Fibroblast of mammary gland (primary cell): ENCODE measurements at places on chromosomes 12 and 14.

GRCh38 chr14:80455031-80455430, 243.7 kb upstream of the DIO2 start:
- DNase-seq = no peak

GRCh38 chr14:64782196-64782595, 78.0 kb downstream of the PLEKHG3 start:
- no peak for DNase-seq

DNA sequence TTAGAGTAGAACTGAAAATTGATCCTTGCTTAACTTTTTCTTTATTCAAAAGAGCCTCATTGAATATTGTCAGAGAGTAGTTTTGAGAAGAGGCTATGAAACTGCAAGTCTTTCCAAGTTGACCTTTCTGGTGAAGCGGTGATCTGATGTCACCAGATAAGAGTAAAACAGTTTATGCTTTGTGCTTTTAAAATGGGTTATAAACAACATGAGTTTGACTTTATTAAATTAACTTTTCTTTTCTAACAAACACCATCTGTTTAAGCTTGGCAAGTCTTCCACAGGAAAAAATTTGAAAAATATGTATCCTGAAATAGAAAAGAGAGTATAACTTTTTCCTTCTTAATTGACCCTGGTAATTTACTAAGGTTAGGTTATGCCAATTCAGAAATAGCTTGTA, 408.7 kb upstream of the NOVA1 start:
- DNase-seq = no peak

- no peak for DNase-seq
Measured at GRCh38 chr12:41485203-41485602, 297.1 kb downstream of the PDZRN4 start.

DNA sequence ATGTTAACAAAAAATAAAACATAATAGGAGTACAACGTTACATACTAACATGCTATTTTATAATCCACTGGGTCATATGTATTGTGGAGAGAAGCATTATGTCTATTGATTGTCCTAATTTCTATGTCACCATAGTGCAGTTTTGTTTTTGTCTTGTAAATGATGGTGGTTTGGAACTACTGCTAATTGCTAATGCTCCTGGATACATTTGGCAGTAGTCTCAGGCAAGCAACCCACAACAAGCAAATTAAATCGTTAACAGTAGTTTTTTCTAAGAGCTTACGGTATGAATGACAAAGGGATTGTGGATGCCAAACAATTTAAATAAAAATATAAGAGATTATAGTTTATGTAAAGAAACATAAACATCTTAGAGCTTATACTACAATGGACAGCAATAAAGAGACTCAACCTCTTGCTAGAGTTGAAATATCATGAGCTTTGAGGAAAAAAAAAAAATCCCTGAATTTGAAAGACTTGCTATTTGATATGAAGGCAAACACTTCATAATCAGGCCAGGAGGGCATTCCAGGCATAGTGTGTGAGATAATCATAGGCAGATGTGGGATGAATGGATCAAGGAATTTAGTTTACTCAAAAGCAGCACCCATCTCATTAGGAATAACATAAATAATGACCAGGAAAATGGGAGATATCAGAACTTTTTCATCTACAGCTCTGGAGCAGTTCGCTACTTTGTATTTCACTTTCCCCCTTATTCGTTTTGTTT, 181.3 kb downstream of the CCDC59 start:
- no peak for DNase-seq

GRCh38 chr12:104602406-104602805, 145.7 kb downstream of the CHST11 start:
- DNase-seq = no peak

- DNase-seq = peak; percentile 52
Measured at GRCh38 chr12:54701940-54702592, 53.9 kb upstream of the DCD start.

DNA sequence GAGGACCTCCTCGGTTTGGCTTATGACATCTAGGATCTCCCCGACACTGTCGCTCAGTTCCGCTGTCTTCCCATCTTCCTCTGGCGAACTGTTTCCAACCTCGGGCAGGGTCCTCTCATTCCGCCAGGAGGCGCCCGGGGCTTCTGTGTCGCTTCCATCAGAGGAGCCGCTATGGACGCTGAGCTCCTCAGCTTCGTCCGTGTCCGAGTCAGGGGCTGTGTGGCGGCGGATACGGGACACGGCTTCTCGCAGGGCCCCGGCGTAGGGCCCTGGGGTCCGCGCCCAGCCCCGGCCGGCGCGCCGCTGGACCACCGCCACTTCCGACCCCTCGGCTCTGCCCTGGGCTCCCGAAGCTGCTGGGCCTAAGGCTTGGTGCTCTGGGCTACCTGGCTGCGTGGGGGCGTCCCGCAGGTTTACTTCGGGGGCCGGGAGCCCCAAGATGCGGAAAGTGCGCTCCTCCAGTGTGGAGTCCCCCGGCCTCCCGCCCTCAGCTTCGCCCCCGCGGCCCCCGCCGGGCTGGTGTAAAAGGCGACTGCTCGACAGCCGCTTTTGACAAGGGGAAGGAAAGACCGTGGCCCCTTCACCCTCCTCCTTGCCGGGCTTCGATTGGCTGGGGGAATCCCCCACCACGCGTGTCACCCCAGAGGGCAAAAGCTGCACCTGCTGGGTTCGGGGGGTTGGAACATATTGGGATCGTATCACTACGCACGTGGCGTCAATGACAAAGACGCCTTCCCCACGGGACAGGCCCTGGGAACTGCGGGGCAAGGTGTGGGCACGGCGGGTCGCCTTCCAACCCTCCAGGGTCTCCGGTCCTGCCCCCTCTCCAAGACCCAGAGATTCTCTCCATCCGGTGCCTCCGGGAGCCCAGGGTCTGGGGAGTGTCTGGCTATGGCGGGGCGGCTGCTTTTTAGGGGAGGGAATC, 2.1 kb downstream of the DDN start:
- DNase-seq = peak; percentile 57

DNA sequence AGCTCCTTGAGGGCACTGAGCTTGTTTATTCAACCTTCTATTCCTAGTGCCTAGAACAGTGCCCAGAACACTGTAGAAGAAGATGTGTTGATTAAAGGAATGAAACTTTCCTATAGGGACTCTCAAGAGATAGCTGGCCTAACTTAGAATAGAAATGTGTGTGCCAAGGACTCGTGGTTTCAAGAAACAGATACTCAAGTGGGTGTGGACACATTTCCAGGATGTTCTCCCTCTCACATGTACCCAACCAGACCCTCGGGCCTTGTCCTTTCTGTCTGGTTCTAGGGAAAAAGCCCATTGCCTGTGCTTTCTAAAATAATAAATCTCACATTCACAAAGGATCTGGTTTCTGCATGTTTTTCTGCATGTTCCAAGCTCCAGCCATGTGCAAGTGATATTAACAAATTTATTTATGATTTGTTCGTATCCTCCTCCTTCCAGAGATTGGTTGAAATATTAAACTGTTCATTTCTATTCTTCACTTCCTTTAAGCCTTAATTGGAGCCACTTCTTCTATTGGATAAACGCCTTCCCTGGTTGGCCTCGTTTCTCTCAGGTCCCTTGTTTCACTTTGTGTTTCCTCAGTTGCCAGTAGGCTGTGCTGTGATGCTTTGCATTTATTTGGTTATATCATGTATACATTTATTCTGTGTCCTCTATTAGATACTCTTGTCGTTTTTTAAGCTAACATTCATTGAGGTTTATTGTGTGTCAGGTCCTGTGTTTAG, 89.8 kb downstream of the CRADD start:
- DNase-seq = peak; percentile 86

- DNase-seq = no peak
Measured at GRCh38 chr12:114984634-114985061, 300.7 kb upstream of the TBX3 start.

GRCh38 chr12:17954788-17955187, 135.2 kb downstream of the RERGL start:
- DNase-seq = no peak

- no peak for DNase-seq
Measured at GRCh38 chr12:124057691-124058090, 84.7 kb downstream of the ZNF664 start.

DNA sequence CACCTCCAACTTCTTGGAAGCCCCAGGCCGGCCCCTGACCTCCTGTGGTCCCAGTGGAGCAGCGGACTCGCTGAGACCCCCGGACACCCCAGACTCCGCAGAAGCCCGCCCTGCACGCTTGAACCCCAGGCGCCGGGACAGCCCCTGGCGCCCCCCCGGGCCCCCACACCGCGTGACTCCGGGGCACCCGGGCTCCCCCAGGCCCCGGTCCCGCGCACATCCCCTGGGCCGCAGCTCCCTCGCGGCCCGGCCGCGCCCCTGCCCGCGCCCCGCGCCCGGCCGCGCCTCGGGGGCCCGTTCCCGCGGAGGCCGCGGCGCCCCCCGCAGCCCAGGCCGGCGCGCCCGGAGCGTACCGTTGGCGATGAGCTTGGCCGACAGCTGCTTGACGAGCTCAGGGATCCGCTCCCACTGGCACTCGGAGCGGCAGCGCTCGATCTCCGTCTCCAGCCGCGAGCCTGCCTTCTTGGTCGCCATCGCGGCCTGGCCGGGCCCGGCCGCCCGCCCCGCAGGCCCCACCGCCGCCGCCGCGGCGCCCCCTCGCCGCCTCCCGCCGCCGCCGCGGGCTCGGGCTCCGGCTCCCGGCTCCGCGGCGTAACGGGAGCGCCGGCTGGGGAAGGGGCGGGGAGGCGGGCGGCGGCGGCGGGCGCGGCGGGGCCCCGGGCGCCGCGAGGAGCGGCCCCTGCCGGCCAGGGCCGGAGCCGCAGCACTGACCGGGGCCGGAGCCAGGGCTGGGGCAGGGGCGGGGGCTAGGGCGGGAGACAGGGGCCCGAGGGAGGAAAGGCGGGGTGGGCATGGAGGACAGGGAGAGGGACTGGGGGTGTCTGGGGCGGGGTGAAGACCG, at the start of gene TTC7B:
Gene TTC7B (minus strand): TSS at position 609 of the 841 bp plus-strand sequence. CDS start 135 bp downstream, at position 474.
- no peak for DNase-seq

DNA sequence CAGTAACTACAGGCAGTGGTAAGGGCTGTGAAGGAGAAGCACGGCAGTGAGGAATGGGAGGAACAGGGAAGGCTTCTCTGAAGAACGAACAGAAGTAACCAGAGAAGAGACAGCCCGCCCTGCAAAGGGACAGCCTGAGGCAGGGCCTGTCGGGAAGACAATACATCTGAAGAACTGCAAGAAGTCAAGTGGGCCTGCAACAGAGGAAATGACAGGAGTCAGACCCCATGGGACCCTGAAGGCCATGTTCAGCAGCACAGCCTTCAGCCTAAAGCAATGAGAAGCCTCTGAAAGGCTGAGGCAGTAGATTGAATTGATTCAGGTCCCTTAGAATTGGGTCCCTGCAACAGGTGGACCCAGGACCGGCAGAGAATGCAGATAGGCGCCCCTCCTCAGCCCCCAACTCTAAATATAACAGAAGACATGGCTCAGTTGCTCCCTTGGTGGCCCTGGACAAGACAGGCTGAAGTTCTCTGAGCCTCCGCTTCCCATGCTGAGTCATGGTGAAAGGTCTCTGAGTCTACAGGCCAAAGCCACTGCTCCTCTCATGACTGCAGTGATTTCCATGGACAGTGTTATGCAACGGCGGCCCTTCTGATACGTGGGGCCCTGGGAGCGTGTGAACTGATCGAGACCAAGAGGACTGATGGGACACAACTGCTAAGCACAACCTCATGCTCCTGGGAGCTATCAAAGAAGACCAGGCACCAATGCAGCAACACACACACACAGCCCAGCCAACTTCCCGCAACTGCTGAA, 10.8 kb upstream of the ACTR6 start:
- DNase-seq = no peak

DNA sequence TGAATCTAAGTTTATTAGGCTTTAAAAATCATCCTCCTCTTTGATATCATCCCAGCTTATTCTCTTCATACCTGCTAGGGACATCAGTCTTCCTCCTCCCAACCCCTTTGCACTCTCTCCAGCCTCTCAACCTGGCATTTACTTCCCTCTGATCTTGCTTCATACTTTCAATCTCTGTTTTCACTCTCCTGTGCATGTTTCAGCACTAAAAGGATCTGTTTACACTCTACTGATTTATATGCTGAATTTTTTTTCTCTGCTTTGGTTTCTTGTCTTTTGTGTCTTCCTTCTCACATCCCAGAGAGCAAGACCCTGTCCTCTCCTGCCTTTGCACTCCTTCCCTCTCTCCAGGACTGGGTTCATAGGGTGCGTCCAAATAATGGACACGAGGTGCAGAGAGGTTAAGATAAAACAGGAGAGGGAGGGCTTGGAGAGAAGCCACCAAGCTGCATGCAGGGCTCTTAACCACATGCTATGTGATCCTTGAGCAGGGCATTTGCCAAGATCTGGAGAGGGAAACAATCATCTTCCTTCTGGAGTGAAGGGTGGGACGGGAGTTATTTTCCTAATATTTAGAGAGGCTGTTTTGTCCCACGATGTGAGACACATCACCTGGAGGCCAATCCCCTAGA, 3.0 kb upstream of the CISTR start:
- peak; percentile 66 for DNase-seq
